ENCODE measurements at places on chromosomes 7 and 10.
A peak's percentile ranks its signal among the peaks of the same experiment; 100 is the strongest.

GRCh38 chr10:110042181-110042580, 34.4 kb downstream of the ADD3 start:
- no peak for DNase-seq

GRCh38 chr7:116984511-116984910, 31.2 kb downstream of the ST7 start:
- no peak for DNase-seq

DNA sequence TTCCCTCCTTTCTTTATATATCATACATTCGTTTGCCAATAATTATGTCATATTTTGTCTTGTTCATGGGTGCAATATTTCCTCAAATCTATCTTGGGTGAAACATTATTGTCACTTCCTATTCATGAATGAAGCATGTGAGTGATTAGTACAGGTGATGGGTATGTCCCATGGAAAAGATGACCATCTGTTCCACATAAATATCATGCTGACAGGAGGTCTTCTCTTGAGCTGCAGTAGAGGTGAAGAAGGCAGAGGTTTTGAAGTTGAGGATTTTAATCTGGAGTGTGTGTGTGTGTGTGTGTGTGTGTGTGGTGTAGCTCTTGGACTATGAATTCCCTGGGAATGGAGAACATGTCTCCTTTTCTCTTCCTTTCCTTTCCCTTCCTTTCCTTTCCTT, 350.5 kb upstream of the CHRM2 start:
- DNase-seq = no peak

DNA sequence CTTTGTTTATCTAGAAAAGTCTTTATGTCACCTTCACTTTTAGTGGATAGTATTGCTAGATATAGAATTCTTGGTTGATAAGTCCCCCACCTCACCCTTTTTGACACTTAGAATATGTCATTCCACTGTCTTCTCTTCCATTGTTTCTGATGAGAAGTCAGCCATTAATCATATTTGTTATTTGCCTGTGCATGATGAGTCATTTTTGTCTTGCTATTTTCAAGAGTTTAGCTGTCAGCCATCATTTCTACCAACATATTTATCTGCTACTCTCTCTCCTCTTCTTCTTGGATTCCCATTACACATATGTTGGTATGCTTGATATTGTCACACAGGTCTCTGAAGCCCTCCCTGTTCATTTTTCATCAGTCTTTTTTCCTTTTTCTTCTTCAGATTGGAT, 160.8 kb upstream of the TCF7L2 start:
- no peak for DNase-seq

DNA sequence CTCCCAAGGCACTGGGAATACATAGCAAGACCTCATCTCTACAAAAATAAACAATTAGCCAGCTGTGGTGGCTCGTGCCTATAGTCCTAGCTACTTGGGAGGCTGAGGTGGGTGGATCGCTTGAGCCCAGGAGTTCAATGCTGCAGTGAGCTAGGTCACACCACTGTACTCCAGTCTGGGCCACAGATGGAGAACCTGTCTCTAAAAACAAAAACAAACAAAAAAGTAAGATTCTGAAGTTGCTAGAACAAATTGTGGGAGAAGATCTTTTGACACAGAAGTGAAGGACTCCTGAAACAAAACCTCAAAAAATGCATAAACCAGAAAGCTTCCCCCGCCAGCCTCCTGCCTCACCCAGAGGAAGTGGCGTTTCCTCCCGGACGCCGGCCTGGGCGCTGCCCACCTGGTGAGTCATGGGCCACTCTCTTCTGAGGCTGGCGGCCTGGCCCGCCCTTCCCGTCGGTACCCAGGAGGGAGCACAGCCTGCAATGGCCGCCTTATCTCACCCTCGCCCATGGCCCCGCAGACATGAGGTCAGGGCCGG, 25.4 kb upstream of the ELN start:
- peak; percentile 24 for DNase-seq

GRCh38 chr10:12717981-12718707, 283.4 kb downstream of the CCDC3 start:
- peak; percentile 51 for DNase-seq
